ENCODE measurements at places on chromosomes 4 and X.

DNA sequence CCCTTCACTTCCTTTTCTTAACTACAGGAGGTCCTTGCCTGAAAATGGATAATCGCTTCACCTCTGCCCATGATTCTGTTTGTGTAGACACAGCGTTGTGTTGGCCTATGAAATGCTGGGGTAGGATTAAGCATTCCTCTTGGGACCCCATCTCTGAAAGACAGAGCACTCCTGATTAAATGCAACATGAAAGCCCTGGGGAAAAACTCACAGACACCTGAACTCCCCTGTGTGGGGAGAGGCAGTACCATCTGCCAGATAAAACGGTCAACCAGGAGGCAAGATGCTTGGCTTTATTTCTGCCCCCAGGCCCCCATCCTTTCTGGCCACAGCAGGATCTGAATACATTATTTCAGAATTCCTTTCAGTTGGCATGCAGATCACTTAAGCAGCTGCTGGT, 1.9 kb downstream of the LGI2 start:
- no peak for DNase-seq

GRCh38 chrX:79259073-79259689, 108.0 kb downstream of the ITM2A start:
- DNase-seq: no peak

DNA sequence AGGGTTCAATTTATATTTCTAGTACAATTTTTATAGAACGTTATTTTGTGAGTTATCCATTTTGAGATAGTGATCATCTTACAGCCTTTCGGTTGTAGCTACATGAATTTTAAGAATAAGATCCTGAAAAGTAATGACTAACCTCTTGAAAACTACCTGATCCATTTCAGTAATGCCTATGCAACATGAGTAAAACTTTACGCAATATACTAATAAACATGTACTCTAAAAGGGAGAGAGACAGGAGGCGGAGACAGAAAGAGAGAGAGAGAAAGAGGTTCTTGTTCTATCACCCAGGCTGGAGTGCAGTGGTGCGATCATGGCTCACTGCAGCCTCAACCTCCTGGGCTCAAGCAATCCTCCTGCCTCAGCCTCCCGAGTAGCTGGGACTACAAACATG, 816.1 kb downstream of the CCSER1 start:
- DNase-seq: no peak

- DNase-seq: no peak
Measured at GRCh38 chr4:52377563-52377962, 281.5 kb downstream of the USP46 start.

DNA sequence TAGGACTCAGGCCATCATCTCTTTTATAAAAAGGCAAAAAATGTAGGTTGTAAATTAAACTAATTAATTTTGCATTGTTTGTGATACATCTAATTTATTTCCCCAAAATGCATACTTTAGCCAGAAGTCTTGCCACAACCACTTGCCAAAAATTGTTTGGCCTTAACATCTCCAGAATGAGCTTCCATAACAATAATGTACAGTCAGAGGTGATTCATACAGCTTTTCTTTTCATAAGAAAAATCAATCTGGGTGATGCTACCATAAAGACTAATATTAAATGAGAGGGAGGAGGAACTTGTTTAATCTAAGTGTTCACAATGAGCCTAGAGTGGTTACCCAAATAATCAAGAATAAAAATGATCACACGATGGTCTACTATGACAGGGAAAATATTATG, 59.3 kb downstream of the AMMECR1 start:
- DNase-seq: no peak

- no peak for DNase-seq
Measured at GRCh38 chrX:65195621-65196020, 219.4 kb upstream of the ZC4H2 start.

GRCh38 chrX:118502161-118502789, 6.7 kb downstream of the DOCK11 start:
- DNase-seq: no peak

GRCh38 chr4:147789596-147789995, 57.7 kb downstream of the ARHGAP10 start:
- no peak for DNase-seq

GRCh38 chr4:79201971-79202370, 123.9 kb downstream of the NAA11 start:
- no peak for DNase-seq

DNA sequence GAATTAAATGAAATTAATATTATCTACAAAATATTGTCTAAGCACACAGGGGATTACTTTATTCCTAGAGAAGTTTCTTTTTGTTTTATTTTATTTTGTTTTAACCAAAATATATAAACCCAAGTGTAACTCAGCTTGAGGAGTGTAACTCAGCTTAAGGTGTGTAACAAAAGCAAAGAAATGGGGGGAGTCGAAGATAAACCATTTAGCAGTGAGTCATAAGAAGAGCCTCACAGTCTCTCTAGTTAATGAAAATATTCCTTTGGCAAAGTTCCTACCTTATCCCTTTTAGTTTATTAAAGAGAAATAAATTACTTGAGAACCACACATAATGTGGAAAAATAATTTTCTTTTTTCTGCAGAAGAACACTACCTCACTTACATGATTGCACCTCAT, 261.8 kb downstream of the KCTD8 start:
- DNase-seq: no peak

DNA sequence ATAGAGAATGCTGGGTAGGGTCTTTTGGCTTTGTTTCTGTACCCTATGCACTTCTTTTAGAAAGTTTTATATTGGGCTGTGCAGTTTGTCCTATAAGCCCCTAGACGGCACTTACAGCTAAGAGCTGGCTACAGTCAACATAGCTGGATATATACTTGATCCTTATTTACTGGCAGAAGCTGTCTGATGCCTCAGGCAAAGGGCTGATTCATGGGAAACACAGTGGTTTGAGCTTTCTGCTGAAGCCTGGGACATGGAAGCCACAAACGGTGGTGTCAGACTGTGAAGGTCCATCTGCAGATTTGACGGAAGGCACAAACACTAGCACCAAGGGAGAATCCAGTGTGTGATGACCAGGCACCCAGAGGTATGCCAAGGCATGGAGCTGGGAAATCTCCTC, 608.4 kb downstream of the ANKRD50 start:
- no peak for DNase-seq

- DNase-seq: no peak
Measured at GRCh38 chr4:155411546-155411945, 34.8 kb upstream of the MAP9 start.

DNA sequence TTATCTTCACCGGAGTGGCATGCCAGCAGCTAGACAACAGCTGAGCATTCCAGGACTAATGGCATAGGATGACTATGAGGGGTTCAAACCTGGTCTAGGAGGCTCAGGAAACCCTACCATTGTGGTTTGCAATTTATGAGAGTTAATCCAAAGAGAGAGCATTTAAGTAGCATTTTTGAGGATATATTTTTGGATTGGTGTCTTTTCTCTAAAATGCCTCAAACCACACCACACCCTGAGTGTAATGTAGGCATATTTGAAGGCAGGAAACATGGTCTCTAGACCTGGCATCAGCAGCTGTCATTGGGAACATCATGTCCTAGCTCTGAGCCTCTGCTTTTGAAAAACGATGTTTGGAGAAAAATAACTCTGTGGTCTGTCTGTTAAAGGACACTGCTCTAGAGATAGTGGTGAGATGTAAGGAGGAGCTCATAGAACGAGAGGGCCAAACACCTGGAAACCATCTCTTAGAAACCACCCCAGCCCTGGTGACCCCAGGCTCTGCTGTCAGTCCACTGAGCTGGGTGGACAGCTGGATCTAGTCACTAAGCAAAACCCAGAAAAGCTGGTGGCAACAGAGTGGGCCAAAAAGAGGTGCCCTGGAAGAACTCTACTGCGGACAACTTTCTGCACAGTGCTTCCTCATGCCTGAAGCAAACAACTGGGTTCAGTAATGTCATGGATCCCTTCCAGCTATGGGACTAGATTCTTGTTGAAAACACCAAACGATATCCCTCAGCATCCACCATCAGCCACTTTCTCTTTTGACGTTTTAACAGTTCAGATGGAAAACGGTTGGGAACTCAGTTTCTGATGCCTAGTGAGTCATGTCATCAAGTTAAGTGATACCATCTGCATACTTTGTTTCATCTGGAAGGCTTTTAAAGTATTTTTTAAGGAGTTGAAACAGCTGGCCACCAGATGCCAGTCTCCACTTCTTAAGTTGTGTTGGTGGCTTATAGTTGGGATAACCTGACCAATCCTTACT, 100.2 kb upstream of the C1QTNF7 start:
- DNase-seq: no peak

- no peak for DNase-seq
Measured at GRCh38 chr4:40600850-40601249, 28.8 kb downstream of the RBM47 start.

- DNase-seq: no peak
Measured at GRCh38 chr4:57504139-57504538, 394.0 kb upstream of the IGFBP7 start.

DNA sequence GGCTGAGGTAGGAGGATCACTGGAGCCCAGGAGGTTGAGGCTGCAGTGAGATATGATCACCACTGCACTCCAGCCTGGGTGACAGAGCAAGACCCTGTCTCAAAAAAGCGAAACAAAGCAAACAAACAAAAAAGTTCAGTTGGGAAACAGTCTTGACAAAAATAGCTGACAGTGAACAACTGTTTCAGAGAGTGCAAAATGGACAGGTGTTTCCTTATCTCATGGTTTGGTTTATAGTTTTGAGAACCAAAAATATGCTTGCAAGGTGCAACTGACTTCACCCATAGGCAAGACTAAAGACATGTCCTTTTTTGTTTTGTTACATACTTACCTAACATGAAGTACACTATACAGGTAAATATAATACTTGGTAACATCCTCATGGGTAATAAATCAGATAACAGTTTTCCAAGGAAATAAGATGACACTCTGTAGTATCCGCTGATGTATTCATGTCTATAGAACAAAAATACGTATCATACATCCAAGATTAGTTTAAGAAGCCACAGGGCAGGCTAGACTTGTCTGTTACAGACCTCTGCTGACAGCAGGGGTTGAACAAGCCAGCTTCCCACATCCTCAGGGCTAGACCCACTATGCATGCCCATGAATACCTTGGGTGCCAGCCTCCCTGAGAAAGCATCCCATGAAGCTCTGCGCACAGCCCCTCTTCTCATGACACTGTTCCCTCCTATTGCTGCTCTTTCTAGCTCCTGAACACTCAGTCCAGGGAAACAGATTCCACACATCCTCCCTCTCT, 59.3 kb downstream of the ABCG2 start:
- DNase-seq: no peak

GRCh38 chrX:128106630-128107029, 54.4 kb upstream of the ACTRT1 start:
- no peak for DNase-seq

DNA sequence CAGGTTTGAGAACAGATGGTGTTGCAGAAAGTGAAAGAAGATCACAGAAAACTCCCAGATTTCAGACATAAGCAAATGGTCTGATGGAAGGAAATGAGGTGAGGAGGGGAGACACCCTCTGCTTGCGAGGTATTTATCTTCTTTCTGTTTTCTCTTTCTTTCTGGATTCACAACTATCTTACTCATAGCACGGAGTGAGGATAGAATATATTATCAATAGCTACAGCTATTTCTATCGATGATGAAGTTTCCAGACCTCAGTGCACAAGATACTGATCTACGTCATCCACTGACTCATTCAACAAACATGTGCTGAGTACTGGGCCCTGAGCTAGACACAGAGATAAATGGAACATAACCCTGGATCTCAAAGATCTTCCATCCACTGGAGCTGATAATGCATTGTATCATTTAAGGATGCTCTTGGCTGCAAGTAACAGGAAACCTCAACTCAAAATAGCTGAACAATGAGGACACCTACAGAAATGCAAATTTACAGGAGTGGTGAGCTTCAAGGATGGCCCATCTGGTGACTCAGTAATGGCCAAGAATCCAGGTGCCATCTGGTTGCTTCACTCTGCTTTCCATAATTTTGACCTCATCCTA, 21.2 kb downstream of the SLC2A9 start:
- DNase-seq: no peak

DNA sequence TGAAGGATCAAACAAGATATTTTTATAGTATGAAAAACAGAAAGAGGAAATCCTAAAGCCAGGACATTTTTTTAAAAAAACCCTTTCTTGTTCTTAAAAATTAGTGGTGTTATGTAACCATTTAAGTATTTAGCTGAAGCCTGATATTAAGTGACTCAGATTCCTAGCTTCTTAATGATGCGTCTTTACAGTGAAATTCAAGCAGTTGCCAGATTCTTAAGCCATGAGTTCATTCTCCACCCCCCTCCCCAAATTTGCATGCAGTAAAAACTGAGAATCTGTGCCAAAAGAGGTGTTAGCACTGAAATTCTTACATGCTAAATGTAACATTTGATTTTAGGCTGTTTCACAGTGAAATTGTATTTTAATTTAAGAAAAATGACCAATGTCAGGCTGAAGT, 180.8 kb downstream of the RAPGEF2 start:
- DNase-seq: no peak

GRCh38 chrX:138018145-138018799, 452.3 kb downstream of the ZIC3 start:
- DNase-seq: no peak

DNA sequence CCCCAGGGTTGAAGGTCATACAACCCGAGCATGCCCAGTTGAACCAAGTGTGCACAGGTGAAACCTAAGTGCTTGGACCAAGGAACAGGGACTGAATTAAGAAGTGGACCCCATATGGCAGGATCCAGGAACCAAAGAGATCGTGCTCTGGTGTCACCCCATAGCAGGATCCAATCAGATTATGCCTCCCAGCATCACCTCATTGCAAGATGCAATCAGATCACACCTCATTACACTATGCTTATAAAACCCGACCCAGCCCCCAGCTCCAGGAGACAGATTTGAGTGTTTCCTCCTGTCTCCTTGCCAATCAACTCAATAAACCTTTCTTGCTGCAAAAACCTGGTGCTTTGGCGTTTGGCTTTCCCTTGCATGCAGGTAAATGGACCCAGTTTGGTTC, 37.6 kb downstream of the EFHC2 start:
- DNase-seq: no peak

DNA sequence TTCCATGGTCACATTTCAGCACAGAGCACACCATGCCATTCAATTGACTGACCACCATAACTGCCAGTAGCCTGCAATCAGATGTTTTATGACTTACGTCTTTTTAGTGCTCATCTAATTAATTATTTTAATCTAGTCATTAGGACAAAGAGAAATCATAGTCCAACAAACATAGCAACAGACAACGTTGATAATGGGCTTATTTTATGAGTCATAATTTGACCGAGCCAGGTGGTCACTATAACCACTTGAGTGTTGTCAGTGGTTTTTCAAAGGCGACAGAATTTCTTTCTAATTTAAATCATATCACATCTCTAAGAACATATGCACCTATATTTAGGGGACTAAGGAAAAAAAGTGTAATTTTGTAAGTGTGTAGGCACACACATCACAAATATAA, 1.9 kb downstream of the SEC24D start:
- no peak for DNase-seq

DNA sequence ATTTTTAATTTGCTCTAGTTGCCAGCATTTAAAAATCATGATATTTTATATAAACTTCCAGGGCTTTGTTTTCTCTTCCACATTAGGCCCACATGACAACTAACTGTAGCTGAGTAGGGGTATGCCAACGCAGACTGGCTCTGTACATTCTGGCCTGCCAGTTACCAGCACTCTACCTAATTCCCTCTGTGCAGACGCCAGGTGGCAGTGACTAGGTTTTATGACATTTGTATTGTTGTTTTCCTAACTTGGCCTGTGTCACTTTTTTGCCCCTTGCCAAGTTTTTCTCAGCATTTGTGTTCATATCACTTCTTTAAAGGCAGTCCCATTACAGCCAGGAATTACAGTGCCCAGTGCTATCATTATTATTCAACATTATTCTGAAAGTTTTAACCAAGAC, 347.5 kb downstream of the NKX6-1 start:
- no peak for DNase-seq

- no peak for DNase-seq
Measured at GRCh38 chr4:82201805-82202641, 171.8 kb downstream of the HNRNPD start.
